ENCODE measurements at places on chromosomes 1 and 21.
A peak's percentile ranks its signal among the peaks of the same experiment; 100 is the strongest.

GRCh38 chr1:119987112-119987511, 82.3 kb downstream of the NOTCH2 start:
- DNase-seq, result peak; percentile 88

DNA sequence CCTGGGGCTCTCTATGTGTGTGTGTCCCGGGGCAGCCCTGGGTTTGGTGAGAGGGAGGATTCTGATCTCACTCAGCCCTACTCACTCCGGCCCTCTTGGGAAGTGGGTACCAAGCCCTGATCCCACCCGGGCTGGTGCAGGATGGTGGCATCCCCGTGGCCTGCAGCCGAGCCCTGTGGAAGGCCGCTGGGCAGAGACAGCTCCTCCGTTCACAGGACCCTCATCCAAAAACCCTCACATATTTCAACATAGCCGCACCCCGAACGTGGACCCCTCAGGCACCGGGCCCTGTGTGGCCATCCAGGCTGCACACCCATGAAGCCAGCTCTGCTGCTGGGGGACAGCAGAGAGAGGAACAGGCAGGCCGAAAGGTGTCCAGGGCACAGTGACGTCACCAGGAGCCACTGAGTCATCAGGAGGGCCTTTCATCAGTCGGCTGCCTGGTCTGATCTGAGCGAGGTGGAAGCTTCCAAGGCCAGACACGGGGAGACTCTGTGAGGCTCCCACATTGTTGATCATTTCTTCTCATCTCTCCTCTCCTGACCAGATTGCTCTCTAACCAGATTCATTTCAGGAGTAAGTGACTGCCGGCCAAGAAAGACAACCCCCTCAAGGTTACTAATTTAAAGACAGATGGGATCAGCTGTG, 16.2 kb upstream of the GPR157 start:
- DNase-seq, result peak; percentile 44

DNA sequence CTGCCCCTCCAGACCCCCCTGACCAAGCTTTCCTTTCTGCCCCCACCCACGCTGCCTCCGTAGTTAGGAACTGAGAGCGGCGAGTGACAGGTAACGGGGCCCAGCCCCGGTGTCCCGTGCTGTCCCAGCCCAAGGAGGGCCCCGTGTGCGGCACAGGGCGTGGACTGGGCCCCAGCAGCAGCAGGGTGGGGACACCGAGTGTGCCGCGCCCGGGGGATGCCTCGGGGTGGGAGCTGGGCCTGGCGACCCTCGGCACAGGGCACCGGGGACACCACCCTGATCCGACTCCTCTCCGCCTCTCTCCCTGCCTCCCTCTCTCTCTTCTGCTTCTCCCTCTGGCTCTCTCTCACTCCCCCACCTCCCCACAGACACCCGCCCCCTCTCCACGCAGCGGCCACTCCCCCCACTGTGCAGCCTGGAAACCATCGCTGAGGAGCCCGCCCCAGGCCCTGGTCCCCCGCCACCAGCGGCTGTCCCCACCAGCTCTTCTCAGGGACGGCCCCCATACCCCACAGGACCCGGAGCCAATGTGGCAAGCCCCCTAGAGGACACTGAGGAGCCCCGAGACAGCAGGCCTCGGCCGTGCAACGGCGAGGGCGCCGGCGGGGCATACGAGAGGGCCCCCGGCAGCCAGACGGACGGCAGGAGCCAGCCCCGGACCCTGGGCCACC, 22.7 kb downstream of the PANK4 start:
- no peak for DNase-seq

- DNase-seq, result no peak
These were observed 9.0 kb downstream of the TRIM67 start for GRCh38 chr1:231170875-231171274.

DNA sequence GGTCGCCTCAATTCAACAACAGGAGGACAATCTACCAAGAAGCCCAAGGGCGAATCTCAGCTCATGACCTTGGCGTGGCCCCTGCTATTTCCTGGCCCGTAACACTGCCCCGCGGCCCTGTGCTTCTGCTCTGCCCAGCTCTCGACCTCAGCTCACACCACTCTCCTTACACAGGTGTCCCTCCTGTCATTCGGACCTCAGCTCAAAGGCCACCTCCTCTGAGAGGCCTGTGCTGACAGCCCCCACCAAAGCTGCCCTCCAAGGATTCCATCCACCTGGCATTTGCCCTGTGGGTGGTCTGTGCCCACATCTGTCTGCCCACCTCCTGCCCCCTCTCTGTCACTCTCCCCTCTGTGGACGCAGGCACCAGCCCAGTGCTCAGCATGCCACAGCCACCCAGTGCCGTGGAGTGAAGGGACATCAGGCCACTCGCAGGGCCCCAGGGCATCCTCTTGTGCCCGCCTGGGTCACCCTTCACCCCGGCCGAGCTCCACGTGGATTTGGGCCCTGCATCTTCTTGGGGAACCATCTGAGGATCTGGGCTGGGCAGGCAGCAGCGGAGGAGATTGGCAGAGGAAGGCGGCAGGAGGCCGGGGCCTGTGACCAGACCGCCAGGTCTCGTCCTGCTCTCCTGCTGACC, 70.3 kb downstream of the DHRS3 start:
- DNase-seq, result no peak

DNA sequence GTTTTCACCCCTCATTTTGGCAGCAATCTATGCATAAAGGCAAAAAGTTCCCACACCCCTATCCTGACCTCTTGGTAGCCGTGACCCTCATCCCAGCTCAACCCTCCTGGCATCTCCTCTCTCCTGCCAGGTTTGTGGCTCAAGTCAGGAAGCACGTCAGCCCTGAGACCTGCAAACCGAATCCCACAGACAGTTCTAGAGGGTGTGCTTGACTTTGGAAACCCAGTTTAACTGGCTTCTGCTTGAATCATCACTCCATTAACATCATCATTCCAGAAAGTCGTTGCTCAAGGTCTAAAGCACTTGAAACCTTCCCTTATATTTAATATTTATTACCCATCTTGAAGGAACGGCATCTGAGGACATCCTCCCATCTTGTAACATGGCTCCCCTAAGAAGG, 133.4 kb upstream of the ERG start:
- no peak for DNase-seq

- DNase-seq, result no peak
These were observed 51.3 kb downstream of the MAST2 start for GRCh38 chr1:45854724-45855123.

DNA sequence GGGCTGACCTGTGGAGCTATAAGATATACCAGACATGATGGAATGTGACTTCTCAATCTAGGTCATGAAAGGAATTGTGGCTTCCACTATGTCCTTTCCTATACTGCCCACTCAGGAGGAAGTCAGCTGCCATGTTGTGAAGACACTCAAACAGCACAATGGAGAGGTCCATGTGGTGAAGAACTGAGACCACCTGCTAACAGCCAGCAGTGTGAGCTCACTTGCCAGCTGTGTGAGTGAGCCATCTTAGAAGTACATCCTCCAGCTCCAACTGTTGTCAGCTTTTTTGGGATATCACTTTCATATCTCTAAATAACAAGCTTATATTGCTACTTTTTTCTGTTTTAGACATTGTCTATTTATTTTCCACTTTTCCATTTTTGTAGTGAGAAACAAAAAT, 29.7 kb downstream of the OLFML3 start:
- DNase-seq, result no peak

GRCh38 chr21:34243562-34243961, 120.2 kb upstream of the KCNE2 start:
- DNase-seq, result peak; percentile 36

DNA sequence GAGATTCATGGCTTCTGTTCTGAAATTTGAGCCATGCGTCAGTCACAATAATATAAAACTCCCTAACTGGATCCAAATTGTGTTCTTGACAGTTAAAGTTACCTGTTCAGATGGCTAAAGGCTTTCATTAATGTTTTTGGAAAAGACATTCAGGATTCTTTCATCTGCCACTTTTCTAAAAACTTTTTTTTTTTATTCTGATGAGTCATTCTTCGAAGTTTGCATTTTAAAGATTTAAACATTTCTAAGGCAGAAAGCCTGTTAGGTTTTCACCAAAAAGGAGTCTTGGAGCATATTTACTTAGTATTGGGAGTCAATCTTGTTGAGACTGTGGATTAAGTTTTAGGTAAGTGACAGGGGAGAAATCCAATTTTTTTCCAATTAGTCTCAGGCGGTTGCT, 18.9 kb upstream of the SDC3 start:
- DNase-seq, result no peak

- no peak for DNase-seq
These were observed 68.5 kb downstream of the OBSCN start for GRCh38 chr1:228276174-228276831.

GRCh38 chr1:163933437-163933836, 611.7 kb downstream of the NUF2 start:
- DNase-seq, result no peak

- DNase-seq, result peak; percentile 30
These were observed 45.5 kb downstream of the VPS13D start for GRCh38 chr1:12275370-12275769.

DNA sequence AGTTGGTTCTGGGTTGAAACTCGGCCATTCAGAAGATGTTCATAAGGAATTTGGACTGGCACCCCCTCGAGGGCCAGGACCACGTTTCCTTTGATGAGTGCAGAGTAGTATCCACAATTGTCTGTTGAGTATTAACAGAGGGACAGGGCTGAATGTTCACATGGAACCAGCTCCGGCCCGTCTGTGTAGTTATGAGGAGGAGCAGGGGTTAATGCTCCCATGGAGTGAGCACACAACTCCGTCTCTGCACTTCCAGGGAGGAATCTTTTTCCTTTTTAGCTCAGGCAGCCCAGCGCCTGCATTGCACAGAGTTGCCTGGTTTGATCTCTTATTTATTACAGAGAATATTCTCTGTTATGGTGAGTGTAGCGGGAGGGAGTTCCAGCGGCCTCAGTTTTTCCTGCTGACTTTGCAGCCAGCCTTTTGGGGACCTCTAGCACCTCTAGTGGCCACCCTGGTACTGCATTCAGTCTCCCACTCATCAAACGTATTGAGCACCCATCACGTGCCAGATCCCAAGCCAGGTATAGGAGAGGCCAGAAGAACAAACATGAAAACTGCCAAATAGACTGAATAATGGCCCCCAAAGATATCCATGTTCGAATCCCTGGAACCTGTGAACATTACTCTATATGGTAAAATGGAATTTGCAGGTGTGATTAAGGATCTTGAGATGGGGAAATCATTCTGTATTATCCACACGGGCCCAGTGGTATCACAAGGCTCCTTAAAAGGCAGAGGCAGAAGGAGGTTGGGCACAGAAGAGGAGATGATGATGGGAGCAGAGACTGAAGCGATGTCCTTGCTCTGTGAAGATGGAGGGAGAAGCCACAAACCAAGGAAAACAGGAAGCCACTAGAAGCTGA, 167.7 kb upstream of the CSF3R start:
- DNase-seq, result peak; percentile 25

DNA sequence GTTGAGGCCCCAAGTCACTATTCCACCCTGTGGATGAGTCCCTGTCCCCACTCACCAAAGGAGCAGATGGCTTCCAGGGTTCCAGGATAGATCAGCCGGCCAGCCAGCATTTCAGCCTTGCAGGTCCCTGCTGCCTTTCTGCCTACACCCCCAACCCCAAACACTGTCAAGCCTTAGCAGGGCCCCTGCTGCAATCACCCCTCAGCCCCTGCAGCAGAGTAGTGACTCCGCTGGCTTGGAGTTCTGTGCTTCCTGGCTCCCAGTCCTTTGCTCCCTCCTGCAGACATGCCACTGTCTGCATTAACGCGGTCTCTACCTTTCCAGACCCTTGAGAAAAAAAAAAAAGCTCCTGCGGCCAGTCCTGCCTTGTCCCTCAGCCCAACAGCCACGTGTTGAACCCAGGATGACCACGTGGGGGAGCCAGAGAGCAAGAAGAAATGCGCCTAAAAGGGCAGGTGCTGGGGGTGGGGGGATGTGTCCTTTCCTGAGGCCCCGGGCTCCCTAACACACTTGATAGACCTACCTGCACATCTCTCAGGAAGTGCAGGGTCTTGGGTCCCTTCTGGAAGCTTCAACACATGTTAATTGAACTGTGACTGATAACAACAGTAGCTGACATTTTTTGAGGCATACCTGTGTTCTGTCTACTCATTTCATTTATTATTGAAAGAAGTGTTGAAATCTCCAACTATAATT, 37.4 kb downstream of the RASSF5 start:
- peak; percentile 27 for DNase-seq

DNA sequence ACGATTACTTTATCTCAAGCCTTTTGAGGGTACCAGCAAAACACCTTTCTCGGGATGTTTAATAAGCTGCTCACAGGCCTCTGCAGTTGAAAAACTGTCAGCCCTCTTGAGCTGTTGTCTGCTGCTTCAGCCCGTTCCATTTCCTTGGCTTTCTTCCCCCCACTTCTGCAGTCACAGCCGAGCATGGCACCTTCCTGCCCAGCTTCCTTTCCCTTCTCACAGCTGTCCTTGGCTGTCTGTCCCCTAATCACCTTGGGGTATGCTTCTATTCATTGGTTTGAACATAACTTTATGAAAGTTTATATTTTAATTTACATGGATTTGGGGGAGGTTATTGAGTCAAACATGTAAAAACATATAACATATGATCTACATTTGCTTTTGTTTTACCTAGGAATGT, 6.9 kb upstream of the PROX1 start:
- no peak for DNase-seq

DNA sequence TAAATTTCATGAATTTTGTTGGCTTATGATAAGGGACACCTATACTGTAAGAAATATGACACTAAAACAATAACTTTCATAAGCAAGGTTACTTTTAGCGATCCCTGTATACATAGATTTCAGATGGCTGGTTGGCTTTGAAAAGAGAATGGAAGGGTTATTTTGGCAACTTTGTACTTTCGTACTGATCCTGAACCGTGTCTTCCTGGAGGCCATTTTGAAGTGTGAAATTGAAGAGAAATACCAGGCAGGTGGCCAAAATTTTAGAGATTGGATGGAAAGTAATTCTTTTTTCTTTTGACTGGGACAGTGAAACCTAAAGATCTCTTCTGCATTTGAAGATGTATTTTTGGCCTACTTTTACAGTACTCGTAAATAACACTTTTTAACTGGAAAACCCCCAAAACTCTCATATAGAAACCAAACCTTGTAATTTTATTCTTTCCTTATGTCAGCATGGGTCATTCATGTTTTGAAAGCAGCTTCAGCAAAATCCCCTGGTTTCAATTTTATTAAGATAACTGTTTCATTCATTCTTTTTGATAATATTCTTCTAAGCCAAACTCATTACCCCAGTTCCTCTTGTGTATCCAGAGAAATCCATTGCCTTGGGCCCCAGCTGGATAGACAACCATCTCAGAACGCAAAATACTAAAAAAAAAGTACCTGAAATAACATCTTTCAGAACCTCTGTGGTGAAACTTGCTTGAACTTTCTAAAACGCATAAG, 38.4 kb upstream of the ZNF281 start:
- no peak for DNase-seq

- no peak for DNase-seq
These were observed 144.7 kb downstream of the RYR2 start for GRCh38 chr1:237186675-237187074.

- DNase-seq, result no peak
These were observed 67.5 kb downstream of the UROD start for GRCh38 chr1:45079533-45079932.

- no peak for DNase-seq
These were observed 233.5 kb downstream of the MATN1 start for GRCh38 chr1:30489737-30490389.

GRCh38 chr21:45169682-45170081, 95.3 kb downstream of the ADARB1 start:
- DNase-seq, result no peak

Measured in fibroblast of lung (primary cell).